Activated naive CD4-positive, alpha-beta T cell treated with anti-CD3 and anti-CD28 coated beads, Interleukin-2, amount 50 U/mL, for 16 hours (primary cell): ENCODE measurements at places on chromosomes 5 and 9.

DNA sequence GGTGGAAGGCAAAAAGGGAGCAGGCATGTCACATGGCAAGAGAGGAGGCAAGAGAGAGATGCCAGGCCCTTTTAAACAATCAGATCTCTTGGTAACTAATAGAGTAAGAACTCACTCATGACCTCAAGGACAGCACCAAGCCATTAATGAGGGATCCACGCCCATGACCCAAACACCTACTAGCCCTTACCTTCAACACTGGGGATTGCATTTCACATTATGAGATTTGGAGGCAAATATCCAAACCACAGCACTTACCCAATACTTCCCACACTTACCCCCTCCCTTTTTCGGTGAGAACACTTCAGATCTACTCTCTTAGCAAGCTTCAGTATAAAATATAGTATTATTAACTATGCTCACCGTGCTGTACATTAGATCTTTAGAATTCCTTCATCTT lies 41.9 kb downstream of the ZNF354A start:
- no peak for DNase-seq

DNA sequence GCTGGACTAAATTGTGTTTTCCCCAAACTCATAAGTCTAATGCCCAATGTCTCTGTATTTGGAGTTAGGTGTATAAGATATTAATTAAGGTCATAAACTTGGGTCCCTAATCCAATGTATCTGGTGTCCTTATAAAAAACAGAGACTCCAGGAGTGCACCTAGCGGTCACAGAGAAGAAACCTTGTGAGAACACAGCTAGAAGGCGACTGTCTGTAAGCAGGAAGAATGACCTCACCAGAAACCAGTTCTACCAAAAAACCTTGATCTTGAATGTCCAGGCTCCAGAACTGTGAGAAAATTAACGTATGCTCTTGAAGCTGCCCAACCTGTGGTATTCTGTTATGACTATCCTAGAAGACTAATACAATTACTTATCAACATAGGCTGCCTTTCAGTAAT lies 591.7 kb upstream of the PTPRD start:
- no peak for DNase-seq

DNA sequence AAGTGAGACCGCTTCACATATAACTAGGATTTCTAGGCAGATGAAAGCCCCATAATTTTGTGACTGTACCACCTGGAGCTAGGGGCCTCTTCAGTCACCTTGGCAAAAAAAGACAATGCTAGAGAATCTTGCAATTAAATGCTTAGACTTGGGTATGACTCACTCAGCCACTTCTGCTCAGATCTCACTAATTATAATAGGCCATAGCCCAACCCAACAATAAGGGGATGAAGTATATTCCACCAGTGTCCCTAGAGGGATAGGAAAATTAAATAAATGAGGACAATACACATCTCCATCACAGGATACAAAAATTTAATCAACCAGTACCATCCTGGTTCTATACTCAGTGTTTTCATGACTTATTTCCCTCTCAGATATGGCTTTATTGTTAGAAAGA lies 1079.9 kb upstream of the C9orf72 start:
- no peak for DNase-seq

- no peak for DNase-seq
Observed at GRCh38 chr9:124764774-124765438, 6.2 kb downstream of the NR6A1 start.

DNA sequence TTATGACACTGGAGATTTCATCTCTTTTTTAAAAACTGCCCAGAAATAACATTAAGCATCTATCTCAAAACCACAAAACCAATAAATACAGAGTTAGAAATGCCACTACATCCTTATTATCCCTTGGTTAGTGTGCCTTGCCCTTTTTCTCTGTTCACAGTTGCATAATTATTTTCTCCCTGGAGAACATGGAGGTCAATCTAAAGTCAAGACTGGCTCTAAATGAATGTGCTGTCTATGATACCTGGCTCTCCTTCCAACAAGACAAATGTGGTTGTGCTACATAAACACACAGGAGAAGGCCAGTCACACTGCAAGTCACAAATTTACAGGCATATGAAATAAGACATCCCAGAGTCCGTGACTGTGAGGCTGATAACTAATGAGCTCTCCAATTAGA lies 2.8 kb downstream of the FBN2 start:
- DNase-seq: no peak

DNA sequence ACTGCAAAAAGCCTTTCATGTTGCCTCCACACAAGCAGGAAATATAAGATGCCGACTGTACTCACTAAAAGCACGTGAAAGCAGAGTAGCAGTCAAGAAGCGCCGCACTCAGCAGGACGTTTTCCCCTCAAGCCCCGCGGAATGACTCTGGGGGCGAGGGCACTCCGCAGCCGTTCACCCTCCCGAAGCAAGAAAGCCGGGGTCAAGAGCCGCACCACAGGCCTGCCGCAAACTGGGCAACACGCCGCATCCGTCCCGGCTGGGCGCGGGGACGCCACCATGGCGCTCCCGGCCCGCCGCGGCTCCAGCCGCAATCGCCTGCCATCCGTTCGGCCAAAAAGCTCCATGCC lies 364 bp downstream of the RPS6 start:
- DNase-seq: no peak

- DNase-seq: peak; percentile 56
Observed at GRCh38 chr5:14665949-14666348, 1.4 kb downstream of the OTULIN start.

DNA sequence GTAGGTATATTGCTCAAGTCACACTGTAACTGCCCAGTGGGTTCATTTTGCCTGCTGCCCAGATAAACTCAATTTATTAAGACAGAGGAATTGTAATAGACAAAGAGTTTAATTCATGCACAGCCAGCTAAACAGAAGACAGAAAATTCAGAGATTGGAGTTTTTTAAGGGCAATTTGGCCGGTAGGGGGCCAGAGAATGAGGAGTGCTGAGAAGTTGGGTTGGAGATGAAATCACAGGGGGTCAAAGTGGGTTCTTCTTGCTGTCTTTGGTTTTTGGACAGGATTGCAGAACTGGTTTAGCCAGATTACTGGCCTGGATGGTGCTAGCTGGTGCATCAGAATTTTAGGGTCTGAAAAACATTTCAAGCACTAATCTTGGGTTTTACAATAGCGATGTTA lies 20.7 kb upstream of the IL33 start:
- DNase-seq: no peak

- DNase-seq: no peak
Observed at GRCh38 chr5:15897656-15898055, 281.9 kb downstream of the MARCHF11 start.

GRCh38 chr9:1939926-1940368 lies 75.2 kb upstream of the SMARCA2 start:
- DNase-seq: peak; percentile 26

DNA sequence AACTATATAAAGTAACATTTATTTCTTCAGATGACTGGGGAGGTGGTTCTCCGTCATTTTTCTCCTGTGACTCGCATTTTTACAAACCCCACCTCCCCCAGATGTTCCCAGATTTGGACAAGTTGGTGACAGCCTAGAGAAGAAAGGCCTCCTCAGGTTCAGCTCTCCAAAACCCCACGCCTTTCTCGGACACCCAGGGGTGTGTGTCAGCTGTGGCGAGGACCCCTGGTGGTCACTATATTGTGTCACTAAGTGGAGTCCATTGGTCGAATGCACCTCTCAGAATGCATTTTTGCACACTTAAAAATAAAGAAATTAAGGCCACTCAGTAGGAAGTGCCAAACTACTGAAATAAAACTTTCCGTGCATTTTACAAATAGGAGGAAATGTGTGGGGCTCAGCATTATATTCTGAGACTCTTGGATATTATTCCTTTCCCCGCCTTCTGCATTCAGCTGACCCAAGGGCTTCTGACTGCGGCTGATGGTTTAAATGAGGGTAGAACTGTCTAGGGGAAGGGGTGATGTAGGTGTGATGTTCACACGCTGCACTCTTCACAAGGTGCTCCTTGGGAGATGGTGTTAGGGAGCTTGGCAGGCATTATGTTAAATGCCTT lies 47.6 kb downstream of the ACO1 start:
- DNase-seq: peak; percentile 46

DNA sequence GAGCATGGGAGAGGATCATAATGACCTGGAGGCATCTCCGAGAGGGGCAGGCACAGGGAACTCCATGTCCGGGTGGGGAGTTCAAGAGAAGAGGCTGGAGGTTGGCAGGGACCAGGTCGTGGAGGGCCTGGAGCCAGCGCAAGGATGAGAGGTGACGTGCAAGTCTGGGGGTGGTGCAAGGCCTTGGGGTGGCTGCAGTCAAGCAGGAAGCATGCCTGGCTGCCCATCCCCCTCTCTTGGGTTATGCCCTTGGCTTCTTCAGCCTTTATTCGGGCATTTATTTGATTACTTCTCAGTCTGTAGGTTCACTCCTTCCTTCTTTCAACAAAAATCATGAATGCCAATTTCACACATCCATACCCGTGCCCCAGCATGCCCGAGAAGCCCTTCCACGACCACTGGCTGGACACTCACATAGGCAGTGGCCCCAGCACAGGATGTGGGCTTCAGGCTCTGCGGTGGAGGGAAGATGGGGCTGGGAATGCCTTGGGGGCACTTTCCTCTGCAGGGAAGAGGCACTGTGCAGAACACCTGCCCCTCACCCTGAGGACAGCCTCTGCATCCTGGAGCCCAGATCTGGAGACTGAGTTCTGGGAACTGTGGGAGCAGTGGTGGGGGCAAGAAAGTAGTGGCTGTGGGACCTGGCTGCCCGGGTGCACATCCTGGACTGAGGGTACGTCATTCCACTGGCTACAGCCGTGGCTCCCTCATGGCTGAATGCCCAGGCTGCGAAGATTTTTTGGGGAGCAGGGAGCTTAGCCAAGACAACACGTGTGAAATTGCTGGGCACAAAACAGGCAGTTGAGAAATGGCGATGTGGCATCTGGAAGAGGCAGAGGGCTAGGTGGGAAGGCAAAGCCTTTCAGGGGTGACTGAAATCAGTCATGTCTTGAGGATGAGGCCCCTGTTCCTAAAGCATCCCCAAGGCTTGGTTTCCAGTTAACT lies 38.6 kb downstream of the CRB2 start:
- DNase-seq: no peak
